Activated CD8-positive, alpha-beta memory T cell treated with anti-CD3 and anti-CD28 coated beads for 24 hours (primary cell): ENCODE measurements at places on chromosomes 12 and 14.
A peak's percentile ranks its signal among the peaks of the same experiment; 100 is the strongest.

DNA sequence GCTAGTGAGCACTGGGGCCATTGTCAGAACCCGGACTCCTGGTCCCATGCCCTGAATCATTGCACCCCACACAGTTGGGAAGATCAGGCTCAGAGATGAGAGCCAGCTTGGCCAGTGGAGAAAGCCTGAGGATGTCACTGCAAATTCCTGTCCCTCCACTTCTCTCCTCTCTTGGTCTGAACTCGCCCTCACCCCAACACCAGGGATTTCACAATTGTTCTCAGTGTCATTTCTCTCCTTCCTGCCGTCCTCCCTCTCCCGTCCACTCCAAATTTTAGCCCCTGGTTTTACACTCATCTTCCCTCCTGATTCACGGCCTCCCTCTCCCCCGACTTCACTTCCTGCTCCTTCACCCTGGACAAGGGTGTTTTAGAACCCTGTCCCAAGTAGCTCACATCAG is 11.1 kb downstream of the KRT75 start:
- DNase-seq: no peak

GRCh38 chr12:74339211-74339610 is 198.4 kb upstream of the ATXN7L3B start:
- DNase-seq: no peak

GRCh38 chr12:69389831-69390230 is 30.3 kb downstream of the YEATS4 start:
- no peak for DNase-seq

DNA sequence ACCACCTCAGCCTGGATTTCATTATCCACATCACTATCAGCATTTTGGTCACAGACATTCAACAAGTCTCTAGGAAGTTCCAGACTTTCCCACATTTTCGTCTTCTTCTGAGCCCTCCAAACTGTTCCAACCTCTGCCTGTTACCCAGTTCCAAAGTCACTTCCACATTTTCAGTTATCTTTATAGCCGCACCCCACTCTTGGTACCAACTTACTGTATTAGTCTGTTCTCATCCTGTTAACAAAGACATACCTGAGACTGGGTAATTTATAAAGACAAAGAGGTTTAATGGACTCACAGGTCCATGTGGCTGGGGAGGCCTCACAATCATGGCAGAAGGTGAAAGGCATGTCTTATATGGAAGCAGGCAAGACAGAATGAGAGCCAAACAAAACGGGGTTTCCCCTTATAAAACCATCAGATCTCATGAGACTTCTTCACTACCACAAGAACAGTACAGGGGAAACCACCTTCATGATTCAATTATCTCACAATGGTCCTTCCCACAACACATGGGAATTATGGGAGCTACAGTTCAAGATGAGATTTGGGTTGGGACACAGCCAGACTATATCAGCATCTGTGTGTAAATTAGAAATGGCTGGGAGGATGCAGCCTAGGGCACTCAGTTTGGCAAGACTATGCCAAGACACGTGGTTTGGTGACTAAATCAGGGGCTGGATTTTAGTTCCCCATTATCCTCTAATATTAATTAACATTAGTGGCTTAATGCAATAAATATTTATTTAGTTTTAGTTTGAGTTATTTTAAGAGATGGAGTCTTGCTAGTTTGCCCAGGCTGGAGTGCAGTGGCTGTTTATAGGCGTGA is 16.2 kb upstream of the FUT8 start:
- no peak for DNase-seq

GRCh38 chr12:2027351-2027750 is 23.1 kb upstream of the DCP1B start:
- DNase-seq: no peak

DNA sequence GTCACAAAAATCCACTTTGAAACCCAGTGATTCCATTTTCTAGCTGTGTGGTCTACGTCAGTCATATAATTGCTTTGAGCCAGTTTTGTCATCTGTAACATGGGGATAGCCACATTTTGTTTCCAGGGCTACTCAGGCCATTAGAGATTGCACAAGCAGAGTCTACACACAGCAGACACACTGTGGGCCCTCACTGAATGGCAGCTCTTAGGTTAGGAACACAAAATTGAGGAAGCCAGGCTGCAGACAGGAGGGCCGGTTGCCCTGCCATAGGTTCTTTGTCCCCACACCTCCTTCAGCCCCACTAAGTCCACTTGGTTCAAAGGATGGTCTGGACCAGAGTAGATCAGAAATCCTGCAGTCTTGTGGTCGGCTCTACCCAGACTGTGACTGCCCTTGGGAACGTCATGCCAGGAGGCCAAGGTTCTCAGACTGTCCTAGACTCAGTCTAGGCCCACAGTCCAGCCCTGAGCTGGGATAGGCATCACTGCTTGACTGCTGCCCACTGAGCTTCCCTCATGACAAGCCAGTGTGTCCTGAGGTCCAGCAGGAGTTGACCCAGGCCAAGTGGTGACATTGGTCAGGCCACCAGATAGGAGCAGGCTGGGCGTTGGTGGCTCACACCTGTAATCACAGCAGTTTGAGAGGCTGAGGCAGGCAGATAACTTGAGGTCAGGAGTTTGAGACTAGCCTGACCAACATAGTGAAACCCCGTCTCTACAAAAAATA is 3.8 kb upstream of the MYH7 start:
- peak; percentile 30 for DNase-seq

DNA sequence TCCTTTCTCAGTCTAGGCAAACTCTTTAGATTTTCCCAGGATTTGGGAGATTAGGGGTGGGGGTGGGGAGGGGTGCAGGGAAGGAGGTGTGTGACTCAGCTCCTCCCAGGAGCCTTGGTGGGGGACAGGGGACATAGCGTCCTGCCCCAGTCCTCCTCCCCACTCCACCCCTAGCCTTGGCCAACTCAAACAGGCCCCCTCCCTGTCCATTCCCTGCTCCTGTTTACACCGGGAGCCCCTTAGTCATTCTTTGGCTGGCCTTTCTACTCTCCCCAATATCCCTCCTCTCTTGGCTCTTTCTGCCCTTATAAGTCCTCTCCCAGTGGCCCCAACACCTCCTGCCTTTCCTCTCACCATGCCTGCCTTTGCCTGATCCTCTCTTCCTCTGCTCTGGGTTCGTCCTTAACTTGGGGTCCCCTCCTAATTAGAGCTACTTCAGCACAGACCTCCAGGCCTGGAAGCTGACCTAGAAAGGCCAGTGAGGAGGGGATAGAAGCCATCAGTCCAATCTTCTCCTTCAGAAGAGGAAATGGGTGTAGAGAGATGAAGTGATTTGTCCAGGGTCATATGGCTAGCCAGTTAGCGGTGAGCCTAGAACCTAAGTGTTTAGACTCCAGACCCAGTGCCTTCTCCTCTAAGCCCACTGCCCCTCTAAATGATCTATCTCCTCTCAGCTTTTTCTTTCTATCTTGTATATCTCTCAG is 2.3 kb upstream of the ITGA5 start:
- no peak for DNase-seq

DNA sequence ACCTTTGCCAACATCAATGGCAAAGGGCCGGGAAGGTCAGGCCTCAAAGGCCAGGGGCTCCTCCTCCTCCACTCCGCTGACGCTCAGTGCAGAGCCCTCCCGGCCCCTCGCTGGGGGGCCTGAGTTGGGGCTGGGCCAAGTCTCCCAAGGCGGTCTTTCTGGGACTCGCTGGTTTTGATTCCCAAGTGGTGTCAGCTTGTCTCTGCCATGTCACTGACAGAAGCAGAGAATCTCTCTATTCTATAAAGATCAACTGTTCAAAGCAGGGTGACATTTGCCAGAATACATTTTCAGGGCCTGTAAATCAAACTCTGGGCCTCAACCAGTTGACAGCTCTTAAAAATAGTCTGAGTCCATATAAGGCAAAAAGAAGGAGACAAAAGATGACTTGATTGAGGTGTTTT is 75.9 kb downstream of the CCDC88C start:
- DNase-seq: no peak

DNA sequence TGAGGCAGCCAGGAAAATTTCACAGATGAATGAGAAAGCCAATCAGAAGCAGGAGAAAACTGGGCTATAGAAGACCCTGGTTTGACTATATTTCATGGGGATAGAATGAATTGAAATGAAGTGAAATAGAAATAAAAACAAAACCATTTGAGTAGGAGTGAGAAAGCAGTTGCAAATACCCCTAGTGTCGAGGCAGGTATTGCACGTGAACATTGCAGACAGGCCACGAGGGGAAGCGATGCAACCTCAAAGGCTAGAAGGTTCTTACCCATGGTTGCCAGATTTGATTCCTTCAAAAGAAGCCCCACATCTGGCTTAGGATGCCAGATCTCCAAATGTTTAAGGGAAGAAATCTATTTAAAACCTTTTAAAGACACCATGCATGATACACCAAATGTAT is 648.9 kb downstream of the VRK1 start:
- no peak for DNase-seq

DNA sequence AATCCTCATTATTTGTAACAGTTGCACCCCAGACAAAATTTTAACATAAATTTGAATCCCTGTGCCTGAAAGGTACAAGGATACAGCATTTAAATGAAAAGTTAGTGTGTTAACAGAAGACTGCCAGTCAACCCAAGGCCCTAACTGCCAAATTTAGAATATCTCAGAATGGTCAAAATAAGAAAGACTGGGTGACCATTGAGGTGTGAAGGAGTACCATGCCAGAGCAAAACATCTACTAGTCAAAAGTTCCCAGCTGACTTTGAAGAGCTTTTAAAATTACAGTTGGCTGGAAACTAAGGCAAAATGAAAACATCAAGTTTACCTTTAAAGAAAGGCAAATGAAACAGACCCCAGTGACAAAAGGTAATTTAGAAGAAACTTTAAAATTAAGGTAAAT is 18.4 kb downstream of the SAV1 start:
- no peak for DNase-seq

DNA sequence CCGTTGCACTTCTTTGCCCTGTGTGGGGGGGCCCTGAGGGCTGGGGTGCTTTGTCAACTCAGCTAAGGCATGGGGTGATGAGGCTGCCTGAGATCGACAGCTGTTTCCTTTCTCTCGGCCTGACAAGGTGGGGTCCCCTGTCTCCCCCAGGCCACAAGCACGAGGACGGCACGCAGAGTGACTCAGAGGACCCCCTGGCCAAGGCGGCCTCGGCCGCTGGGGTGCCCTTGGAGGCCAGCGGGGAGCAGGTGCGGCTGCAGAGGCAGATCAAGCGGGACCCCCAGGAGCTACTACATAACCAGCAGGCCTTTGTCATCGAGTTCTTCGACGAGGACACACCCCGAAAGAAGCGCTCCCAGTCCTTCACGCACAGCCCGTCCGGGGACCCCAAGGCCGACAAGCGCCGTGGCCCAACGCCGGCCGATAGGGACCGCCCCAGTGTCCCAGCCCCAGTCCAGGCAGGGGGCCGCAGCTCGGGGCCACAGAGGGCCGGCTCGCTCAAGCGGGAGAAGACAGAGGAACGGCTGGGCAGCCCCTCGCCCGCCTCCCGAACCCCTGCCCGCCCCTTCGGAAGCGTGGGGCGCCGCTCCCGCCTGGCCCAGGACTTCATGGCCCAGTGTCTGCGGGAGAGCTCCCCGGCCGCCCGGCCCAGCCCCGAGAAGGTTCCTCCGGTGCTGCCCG is 18.8 kb downstream of the CEP170B start:
- no peak for DNase-seq

GRCh38 chr12:79841248-79841877 is 93.5 kb downstream of the PPP1R12A start:
- DNase-seq: no peak

- no peak for DNase-seq
Observed at GRCh38 chr14:91968280-91968679, 20.8 kb upstream of the FBLN5 start.

GRCh38 chr14:51780006-51780692 is 80.3 kb upstream of the GNG2 start:
- peak; percentile 87 for DNase-seq

GRCh38 chr12:43206396-43206795 is 345.6 kb downstream of the ADAMTS20 start:
- no peak for DNase-seq

GRCh38 chr14:104576232-104576969 is 3.2 kb upstream of the C14orf180 start:
- no peak for DNase-seq

GRCh38 chr12:55946553-55946952 is 15.6 kb downstream of the DGKA start:
- no peak for DNase-seq

GRCh38 chr14:53619691-53620231 is 336.9 kb downstream of the BMP4 start:
- DNase-seq: no peak

DNA sequence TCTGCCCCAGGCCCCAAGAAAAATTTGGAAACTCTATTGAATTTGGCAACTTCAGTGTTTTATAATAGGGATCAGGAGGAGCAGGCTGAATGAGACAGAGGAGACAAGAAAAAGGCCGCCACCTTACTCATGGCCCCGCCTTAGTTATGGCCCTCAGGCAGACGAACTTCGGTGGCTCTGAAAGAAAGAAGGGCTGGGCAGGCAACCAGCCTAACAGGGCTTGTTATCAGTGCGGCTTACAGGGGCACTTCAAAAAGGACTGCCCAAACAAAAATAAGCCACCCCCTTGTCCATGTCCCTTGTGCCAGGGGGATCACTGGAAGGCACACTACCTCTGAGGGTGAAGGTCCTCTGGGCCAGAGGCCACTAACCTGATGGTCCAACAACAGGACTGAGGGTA is 146.3 kb upstream of the ATF7IP start:
- DNase-seq: no peak

GRCh38 chr14:93857500-93858283 is 69.4 kb upstream of the PRIMA1 start:
- no peak for DNase-seq
